Activated CD4-positive, alpha-beta T cell treated with anti-CD3 and anti-CD28 coated beads, Interleukin-10, Interleukin-2, amounts not matched to agents 100 ng/mL and 50 ng/mL, durations not matched to agents 16 hours and 8 hours (primary cell): ENCODE measurements at places on chromosomes 3 and 15.
A peak's percentile ranks its signal among the peaks of the same experiment; 100 is the strongest.

GRCh38 chr3:55147856-55148720 lies 220.2 kb upstream of the LRTM1 start:
- DNase-seq, result no peak

GRCh38 chr3:162517110-162517509 lies 1020.5 kb downstream of the OTOL1 start:
- DNase-seq, result no peak

DNA sequence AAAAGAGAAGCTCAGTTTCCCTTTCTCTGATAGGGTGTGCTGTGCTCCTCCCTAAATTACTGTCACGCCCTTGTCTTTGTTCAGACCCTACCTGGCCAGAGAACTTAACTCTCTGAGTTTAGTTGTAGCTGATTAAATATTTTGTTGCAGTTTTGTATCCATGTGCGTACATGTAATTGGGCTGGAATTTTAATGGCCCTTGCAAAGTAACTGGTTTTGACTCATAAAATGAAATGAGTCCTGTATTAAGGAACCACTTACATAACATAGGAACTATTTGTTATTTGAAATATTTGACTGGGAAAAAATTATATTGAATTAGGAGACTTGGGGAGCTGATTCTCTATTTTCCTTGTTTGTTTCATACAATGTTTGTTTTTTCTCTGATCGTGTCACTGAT lies 80.2 kb downstream of the LRRK1 start:
- DNase-seq, result no peak

DNA sequence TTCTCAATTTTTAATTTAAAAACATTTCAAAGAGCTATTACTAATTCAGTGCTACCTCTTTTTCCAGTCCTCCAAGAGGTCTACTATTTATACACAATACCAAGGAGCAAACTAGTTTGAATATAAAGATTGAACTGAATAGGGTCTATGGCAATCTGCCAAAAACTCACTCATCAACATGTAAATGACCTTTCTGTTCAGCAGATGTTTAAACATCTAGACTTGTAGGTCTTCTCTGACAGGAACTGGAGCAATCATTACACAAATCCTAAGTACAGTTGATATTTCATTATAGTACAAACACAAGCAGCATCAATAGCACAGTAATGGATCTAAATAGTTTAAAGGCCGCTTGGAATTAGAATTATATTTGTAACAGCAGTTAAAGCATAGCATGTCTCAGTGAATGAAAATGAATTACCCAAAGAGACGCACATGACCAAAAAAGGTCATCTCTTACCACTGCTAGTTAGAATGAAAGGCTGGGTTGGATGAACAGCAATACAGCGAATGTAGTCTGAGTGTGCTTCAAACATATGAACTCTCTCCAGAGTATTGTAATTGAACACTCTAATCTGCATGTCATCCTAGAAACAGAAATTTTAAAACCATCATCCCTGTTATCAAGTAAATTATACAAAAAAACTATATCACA lies 10.7 kb downstream of the COPB2 start:
- no peak for DNase-seq

DNA sequence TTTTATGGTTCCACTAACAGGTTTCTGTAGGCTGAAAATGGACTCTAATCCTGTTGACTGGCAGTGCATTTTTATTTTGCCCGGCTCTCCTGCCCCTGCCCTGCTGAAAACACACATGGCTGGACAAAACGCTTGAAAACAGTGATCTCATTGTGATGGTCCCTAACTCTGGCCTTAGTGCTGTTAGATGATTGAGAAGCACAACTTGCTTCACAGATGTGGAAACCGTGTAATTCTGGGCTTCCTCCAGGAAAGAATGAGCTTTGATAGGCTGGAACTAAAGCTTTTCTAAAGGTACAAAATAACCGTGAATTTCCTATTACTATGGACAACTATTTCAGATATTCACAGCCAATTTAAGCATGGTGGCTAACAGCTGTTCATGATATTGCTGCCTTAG lies 121.4 kb downstream of the VGLL3 start:
- no peak for DNase-seq

- DNase-seq, result no peak
Observed at GRCh38 chr3:152826476-152826875, 8.5 kb upstream of the P2RY1 start.

GRCh38 chr3:52056521-52056967 lies at the start of gene DUSP7:
TSS of gene DUSP7 (minus strand) at chr3:52056571. CDS start at chr3:52056366, 205 bp downstream.
- peak; percentile 81 for DNase-seq

DNA sequence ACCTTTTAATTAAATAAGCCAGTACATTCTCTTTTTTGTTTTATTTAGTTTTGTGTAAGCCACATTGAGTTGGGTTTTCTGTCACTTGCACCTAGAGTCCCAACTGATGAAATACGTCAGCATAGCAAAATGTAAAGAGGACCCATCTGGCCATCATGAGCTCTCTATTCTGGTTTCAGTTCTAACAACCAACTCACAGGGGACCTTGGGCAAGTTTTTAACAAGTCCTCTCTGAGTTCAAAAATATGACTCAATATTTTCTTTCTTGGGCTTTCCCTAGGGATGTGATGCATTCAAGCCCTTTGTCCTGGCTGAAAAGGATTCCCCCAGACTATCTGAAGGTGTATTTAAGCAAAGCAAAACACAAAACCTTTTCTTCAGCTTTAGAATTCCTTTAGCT lies 32.9 kb downstream of the PLCH1 start:
- DNase-seq, result no peak

DNA sequence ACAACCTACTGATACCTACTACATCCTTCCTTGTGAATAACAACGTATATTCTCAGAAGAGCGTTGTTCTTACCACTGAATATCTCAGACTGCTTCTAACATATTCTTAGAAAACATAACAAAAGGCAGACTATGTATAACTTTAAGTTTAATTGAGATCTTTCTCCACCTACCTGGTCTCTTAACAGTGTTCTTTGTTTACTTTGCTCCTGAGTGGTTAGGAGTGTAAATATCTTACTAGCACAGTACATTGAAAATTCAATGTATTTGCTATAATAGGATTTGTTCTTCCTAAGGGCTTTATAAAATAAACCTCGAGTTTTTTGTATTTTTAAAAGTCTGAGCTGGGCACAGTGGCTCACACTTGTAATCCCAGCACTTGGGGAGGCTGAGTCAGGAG lies 7.9 kb upstream of the BLM start:
- no peak for DNase-seq

GRCh38 chr15:67066041-67066958 lies 898 bp downstream of the SMAD3 start:
- no peak for DNase-seq

GRCh38 chr3:191026746-191027145 lies 164.3 kb upstream of the GMNC start:
- DNase-seq, result no peak

GRCh38 chr15:91408476-91409076 lies 308.5 kb downstream of the SV2B start:
- DNase-seq, result no peak

DNA sequence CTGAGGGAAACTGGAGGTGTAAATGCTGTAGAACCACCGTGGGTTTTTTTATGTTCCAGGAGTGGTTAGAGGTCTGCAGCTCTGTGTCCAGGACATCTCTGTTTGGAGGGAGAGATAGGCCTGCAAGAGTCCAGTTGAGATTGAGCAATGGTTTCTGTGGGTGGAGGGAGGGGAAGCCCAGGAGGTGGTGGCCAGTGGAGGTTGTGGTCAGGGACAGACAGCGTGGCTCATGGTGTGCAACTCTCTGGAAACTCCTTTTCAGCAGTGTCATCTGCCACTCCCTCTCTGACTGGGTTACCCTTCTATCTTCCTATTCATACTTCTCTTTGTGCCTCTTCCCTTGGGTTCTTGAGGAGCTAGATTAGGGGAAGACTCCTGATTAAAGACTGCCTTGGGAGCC lies 9.6 kb downstream of the XCR1 start:
- peak; percentile 16 for DNase-seq

DNA sequence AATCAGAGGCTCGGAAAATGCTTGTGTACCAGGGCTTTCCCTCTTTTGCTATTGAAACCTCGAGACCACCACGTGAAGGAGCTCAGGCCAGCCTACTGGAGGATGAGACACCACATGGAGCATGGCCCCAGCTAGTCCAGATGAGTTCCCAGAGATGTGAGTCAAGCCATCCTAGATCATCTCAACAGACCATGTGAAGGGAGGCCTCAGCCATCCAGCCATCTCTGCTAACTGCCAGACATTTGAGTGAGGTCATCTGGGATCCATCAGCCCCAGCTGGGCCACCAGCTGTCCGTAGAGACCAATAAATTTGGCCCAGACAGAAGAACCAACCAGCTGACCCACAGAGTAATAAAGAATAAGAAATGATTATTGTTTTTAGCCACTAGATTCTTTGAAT lies 62.8 kb upstream of the PROK2 start:
- DNase-seq, result no peak

DNA sequence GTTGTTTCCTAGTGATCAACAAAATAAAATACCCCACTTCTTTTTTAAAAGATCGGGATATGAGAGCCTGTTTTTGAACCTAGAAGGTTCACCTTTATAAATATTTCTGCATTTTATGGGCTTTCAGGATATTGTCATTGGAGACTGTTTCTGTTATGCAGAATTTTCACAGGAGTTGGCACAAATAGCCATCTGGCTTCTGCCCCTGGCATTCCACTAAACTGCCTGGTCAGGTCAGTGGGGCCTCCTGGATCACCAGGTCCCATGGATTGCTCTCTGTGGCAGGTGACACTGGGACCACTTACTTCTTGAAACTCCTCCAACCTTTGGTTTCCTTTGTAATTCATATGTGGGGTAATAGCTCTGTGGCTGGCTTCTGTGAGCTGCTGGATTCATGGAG lies 25.5 kb upstream of the POLR2M start:
- DNase-seq, result no peak

GRCh38 chr3:155504682-155505081 lies 211.2 kb upstream of the STRIT1 start:
- no peak for DNase-seq

DNA sequence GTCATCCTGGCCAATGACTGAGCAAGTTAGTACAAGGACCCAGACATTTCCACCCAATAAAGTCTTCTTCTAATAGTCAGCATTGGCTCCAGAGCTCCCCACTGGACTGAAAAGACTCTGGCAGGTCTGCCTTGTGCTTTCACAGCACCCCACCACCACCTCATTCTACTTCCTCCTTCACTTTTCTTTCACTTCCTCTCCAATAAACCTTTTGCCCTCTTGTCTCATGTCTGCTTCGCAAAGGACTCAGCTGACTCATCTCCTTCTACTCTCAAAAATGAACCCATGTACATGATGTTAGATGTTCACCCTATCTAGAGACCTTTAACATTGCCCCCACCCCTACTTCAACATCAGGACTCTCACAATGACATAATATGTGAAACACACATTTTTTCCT lies 181.0 kb upstream of the PPP2R3A start:
- no peak for DNase-seq

DNA sequence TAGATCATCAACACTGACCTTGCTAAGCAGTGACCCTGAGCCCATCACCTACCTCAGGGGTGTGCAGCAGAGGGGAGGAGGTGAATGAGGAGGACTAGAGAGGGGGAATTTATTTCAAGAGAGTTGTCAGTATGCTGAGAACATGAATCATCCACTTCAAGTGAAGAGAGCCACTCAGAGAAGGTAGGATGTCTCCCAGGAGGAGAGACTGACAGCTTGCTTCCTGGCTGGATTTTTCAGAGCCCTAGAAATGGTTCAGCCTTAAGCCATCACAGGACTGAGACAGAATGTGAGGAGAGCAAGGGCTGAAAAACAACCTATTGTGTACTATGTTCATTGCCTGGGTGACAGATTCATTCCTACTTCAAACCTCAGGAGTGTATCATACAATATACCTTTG lies 34.8 kb downstream of the CCNL1 start:
- no peak for DNase-seq

- no peak for DNase-seq
Observed at GRCh38 chr15:40451527-40452158, 10.9 kb downstream of the BAHD1 start.

- DNase-seq, result peak; percentile 56
Observed at GRCh38 chr15:80059786-80060355, 395 bp downstream of the ZFAND6 start.

DNA sequence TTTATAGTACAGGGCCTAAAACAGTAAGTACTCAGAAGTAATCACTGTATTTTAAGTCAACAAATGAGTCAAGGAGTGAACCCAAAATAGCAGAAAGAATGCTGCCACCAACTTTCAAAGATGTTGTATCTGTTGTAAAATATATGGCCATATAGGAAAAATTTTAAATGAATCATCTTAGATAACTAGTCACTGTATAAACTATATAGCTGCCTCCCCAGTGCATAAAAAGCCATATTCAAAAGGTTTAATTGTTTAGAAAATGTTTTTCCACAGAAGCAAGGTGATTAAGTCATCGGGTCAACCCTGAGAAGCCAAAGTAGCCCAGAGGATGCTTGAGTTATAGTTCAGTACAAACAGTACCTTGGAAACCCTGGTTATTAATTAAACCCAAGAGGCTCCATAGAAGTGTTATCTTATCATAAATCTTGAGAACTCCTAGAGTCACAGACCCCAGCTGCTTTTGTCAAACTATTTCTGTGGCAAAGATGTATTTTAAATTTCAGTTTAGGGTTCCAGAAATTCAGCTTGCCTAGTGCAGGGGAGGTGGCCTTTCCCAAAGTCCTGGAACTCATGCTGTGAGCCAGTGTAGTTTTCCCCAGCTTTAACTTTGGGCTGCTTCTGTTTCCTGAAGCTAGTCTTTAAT lies 39.2 kb downstream of the MBNL1 start:
- DNase-seq, result no peak

GRCh38 chr3:83622526-83622925 lies 1336.3 kb upstream of the CADM2 start:
- DNase-seq, result no peak

GRCh38 chr3:178084938-178085816 lies 451.1 kb upstream of the KCNMB2 start:
- no peak for DNase-seq

DNA sequence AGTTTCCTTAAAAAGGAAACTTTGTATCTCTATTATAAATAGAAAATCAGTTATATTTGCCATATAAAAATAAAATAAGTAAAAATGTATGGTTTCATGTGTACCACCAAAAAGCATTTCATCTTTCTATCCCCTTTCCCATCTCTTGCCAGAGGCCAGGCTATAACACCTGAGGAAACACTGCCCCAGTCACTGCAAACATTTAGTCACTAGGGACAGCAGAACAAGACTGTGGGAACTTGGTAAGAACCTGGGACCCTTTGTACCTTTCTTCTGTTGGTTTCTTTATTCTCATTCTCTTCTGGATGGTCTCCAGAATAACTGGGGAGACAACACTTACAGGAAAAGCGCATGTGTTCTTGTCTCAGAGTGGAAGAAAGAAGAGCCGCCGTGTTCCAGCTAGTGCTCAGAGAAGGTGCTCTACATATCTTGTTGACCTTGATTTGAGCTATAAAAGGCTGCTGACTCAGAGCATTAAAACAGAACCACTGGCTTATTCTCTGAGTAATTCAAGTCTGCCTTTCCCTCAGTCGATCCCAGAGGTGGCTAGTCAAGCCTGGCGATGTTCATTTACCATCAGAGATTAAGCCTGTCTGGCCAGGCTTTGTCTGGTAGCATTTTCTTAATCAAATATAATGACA lies 361.6 kb downstream of the RBMS3 start:
- DNase-seq, result no peak

- no peak for DNase-seq
Observed at GRCh38 chr15:63528138-63528659, 23.8 kb downstream of the USP3 start.
